ENCODE measurements at places on chromosomes 3 and 15. TPM values are rescaled to one million over a fixed set of nuclear protein-coding genes. Genes with fewer than 3 reads are reported as not detected.

Gene CPLX3
- total RNA-seq: not detected

Gene SCN5A
- total RNA-seq: under 0.01 TPM

Gene HYAL1
- under 0.01 TPM for total RNA-seq

Gene ACAN
- 12.7 TPM for total RNA-seq

Gene SPINT1
- 0.72 TPM for total RNA-seq

Gene TNFSF10
- 3.5 TPM for total RNA-seq

Gene FAM3D
- total RNA-seq: not detected

Gene SMCO1
- not detected for total RNA-seq

Gene DYNLT2B
- 10.9 TPM for total RNA-seq

Gene PLD1
- 29.5 TPM for total RNA-seq

Gene PROK2
- total RNA-seq: not detected

Gene CELSR3
- 1.2 TPM for total RNA-seq

Gene PPARG
- total RNA-seq: 7.2 TPM

Gene PSTPIP1
- total RNA-seq: not detected

Gene GXYLT2
- total RNA-seq: 75.1 TPM

Gene ITIH1
- not detected for total RNA-seq

Gene PLCH1
- total RNA-seq: 0.36 TPM

Gene SEMA3G
- under 0.01 TPM for total RNA-seq

Gene CATSPER2
- 1.1 TPM for total RNA-seq

Gene ARPC4
- 203 TPM for total RNA-seq

Gene CRTAP
- 360 TPM for total RNA-seq

Gene CACNA2D2
- total RNA-seq: not detected

Gene SLC6A11
- total RNA-seq: not detected

Gene HOMER2
- 11.6 TPM for total RNA-seq

Gene SERINC4
- not detected for total RNA-seq

Gene CCDC39
- not detected for total RNA-seq

Gene IGSF11
- total RNA-seq: under 0.01 TPM

Gene UCN2
- total RNA-seq: 0.29 TPM

Gene ATP13A5
- not detected for total RNA-seq

Gene ADPRH
- total RNA-seq: 8.3 TPM

Data from osteoblast (primary cell).